ENCODE measurements at places on chromosomes 7 and 10.

- no peak for DNase-seq
Measured at GRCh38 chr10:132109341-132110110, 43.8 kb downstream of the JAKMIP3 start.

DNA sequence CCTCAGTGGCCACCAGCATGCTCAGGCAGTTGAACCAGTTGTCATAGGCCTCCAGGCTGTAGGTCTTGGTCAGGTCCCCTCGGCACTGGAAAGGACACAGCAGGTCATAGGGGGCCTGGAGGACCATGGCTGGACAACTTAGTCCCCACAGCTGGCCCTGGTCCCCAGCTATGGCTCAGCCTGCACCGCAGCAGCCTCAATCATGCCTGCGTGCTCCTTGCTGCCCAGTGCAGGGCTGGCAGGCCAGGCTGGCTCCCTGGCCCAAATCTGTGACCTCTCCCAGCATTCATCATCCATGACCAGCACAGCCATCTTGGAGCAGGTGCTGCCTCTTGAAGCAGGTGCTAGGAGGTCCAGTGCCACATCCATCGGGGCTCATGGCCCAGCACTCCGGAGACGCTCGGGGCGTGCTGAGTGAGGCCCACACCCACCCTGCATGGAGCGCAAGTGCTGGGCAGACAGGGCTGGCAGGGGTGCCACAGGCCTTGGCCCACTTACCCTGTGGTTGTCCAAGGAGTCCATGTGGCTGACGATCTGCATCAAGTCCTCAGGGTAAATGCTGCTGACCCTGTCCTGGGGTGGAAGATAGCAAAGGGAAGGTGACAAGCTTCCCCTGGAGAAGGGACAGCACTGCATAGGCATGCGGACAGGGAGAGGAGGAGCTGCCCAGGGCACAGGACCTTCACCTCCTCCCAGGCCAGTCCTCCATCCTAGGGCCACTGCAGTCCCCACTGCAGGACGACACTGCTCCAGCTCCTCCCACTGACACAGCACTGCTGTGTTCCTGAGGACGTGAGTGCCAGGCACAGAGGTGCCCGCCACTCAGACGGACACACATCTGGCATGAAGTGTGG lies 61.7 kb downstream of the CSGALNACT2 start:
- no peak for DNase-seq

DNA sequence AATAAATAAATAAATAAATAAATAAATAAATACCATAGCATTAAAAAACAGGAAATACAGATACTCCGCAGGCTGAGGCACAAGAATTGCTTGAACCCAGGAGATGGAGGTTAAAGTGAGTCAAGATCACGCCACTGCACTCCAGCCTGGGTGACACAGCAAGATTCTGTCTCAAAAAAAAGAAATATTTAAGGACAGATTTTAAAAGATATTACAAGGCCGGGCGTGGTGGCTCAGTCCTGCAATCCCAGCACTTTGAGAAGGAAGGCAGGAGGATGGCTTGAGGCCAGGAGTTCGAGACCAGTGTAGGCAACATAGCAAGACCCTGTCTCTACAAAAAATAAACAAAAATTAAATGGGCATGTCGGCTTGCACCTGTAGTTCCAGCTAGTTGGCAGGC lies 17.5 kb upstream of the SNX8 start:
- DNase-seq, result no peak

DNA sequence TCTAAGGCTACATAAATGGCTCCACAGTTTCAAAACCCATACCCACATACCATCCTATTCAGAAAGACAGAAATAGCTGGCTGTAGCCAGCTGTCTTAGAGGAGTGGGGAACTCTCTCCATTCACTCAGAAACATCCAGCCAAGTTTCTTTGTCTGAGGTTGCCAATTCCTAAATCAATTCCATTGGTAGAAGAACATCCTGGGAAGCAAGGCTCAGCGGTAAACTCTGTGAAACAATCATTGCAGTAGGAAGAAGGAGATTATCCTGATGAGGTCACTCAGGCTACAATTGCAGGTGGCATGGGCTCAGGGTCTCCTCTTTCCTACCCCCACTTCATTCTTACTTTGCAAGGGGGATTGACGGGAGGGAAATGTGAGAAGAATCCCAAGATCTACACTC lies 154.0 kb downstream of the ETV1 start:
- no peak for DNase-seq

DNA sequence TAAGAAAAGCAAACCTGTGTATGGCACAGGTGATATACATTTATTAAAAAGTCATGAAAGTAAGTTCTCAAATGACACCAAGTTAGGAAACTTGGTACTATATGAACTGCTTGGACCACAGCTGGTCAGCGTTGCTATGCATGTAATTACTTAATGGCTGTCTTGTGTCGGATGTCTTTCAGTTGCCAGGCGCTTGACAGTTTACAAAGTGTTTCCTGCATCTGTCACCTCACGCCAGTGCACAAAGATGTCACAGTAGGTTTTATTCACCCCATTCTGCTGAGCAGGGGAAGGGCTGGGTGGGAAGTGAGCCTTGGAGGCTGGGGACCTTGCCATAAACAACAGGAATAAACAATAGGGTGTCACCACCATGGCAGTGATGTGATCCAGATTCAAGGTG lies 35.8 kb downstream of the ADAM12 start:
- DNase-seq, result no peak

- DNase-seq, result no peak
Measured at GRCh38 chr7:150973571-150974451, 4.3 kb downstream of the KCNH2 start.

DNA sequence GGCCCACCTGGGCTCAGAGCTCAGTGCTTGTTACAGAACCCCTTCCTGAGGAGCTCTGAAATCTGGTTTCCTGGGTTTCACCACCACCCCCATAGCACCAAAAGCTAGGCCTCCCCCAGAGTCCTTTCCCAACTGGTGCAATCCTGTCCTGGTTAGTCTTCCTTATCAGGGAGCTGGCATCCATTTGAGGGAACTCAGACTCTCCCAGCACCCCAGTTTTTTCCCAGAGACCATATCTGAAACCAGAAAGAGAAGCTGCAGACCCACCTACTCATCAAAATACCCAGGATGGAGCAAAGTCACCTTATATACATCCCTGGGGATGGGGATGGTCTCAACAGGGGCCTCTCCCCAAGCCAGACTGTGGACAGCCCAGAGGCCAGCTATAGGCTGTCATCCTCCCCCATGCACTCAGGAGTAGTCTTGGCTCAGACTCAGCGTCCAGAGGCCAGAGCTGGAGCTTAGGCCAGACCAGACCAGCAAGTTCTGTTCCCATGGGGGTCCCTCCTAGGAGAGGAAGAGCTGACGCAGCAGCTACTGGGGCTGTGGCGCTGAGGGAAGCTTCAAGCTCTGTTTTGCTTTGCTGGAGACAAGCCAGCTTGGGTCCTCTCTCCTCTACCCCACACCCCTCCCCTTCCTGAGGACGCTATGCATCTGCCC lies 3.0 kb downstream of the TBATA start:
- no peak for DNase-seq

GRCh38 chr10:98340261-98340939 lies 72.4 kb upstream of the LOXL4 start:
- DNase-seq, result no peak

DNA sequence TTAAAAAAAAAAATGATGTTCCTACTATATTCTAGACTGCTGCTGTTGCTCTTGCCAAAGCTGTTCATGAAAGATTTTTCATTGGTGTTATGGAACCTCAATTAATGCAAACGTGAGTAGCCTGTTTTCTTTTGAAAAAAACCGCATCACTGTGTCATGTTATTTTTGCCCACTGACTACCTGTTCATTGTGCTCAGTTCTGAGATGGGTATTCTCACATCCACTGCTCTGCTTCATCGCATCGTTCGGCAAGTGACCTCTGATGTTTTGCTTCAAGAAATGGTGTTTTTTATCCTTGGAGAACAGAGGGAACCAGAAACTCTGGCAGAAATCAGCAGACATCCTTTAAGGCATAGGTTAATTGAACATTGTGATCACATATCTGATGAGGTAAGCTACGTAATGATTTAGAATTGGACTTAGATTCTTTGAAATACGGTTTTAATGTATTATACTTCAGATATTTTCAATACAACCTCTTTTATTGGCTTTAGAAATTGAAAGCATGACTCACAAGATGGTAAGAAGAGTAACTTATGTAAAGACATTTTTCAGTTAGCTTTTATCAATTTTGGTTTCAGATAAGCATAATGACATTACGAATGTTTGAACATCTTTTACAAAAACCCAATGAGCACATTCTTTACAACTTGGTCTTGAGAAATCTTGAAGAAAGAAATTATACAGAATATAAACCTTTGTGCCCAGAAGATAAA lies 24.6 kb downstream of the FHIP2A start:
- DNase-seq, result no peak

- no peak for DNase-seq
Measured at GRCh38 chr10:62463364-62463763, 89.2 kb downstream of the ZNF365 start.

- DNase-seq, result no peak
Measured at GRCh38 chr7:40757109-40757508, 622.3 kb downstream of the SUGCT start.

DNA sequence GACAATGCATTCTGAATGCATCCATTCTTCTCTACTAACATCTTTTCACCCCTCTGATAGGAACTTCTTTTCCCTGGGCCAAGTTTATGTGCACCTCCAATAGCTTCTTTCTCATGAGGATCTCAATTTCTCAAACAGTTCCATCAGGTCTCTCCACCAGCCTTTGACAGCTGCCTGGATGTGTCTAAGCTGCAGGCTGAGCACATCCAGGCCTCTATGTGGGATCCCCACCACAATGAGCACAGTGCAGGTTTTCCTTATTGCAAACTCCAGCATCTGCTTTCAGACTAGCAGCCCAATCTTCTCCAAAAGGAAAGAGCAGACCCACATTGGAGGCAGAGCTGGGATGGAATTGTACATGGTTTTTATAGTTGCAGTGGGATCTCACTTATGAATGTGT lies 145.3 kb upstream of the TBX20 start:
- DNase-seq, result no peak

GRCh38 chr7:89966067-89966664 lies 188.1 kb upstream of the STEAP1 start:
- DNase-seq, result no peak

DNA sequence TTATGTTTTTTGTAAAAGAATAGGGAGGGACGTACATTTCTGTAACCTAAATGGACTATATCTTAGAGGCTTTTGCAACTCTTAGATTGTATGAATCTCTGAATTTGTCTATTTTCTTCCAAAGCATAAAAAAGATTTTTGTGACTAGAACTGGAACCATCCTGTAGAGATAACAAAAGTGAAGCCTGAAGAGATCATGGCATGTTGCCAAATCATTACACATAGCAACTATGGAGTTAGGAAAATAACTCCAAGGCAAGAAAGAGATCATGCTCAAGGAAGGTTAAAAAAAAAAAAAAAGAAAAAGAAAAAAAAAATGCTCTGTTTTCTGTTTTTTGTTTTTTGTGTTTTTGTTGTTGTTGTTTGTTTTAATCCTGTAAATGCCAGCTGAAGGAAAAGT lies 567.7 kb upstream of the ZWINT start:
- no peak for DNase-seq

DNA sequence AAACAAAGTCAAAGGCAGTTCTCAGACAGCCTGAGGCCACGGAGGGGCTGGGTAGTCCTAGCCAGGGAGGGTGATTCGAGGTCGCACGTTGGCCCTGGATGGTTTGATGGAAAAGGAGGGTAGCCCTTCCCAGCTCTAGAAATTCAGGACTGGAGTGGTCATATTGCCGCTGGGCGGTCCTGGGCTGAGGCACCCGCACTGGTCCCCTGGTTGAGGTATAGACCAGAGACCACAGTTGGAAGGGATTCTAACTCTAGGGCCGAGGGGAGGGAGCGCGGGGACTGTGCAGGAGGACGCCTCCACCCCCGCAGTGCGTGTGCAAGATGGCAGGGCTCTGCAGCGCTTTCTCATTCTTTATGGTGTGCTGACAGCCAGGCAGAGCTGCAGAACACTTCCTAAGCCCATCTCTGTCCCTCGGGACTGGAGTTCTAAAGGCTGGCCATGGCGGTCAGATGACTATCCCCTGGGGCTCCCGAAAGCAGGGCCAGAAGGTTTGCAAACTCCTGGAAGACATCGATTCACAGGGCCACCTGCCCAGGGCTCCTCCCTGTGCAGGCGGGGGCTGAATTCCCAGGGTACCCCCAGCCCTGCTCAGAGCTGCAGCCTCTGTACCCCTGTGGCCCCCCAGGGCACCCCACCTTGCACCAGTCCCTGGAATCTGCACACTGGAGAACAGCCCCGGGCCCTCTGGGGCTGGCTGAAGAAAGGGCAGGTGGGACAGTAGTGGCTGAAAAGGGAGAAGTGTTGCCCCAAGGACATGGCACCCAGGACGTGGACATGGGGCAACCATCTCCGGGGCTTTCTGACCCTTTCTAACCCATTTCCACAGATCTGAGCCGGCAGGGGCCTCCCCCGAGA lies 51.0 kb upstream of the ELN start:
- DNase-seq, result no peak

DNA sequence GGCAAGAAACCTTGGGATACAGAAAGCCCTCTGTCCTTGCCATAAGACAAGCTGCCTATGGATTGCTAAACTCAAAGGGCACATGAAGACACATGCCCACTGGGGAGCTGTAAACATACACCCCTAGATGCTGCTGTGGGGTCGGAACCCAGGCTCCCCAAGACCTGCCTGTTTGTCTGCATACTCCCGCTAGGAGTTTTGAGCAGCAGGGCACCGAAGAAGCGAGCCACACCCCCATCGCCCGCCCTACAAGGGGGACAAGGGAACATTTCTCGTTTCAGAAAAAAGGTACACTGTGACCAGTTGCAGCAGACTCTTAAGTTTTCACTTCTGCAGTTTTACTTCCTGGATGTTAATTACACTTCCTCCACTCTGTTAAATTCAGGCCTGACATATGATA lies 680.2 kb upstream of the GHITM start:
- DNase-seq, result no peak

DNA sequence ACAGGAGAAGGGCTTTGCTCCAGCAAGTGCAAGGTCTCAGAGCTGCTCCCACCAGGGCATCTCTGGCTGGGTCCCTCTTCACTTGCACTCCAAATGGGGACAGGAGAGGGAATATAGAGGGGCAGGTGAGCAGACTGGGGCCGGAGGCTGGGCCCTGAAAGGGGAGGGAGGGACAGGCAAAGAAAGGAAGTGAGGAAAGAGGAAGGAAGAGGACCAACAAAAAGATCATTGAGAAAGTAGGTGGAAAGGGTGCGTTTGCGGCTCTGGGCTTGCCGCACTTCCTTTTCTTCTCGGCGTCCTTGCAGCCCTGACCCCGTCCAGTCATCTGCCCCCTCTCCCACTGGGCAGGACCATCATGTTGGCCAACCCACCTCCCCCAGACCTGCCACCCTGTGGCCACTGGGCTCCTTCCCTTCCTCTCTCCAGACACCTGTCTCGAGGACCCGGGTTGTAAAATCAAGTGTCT lies 14.0 kb downstream of the ITPRIP start:
- DNase-seq, result no peak

DNA sequence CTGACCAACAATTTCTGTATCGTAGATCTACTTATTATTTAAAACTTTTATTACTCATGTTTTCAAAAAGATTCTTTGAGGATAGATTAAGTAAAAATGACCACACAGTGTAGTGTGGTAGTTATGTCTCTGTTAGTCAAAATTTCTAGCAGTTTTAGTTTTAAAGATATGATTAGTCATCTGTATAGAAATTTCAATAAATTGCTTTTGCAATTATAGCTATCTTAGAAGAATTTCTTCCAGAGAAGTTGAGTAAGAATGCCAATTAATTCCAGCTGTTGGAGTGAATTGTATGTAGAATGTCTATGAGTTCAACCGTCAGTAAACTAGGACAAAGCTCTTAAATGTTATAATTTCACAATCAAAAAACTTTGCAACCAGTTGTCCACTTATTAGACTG lies 229.7 kb downstream of the CDK14 start:
- no peak for DNase-seq

GRCh38 chr10:121695731-121696464 lies 97.7 kb upstream of the FGFR2 start:
- DNase-seq, result no peak

- no peak for DNase-seq
Measured at GRCh38 chr10:124550293-124551034, 88.8 kb downstream of the LHPP start.

All from activated CD4-positive, alpha-beta T cell treated with anti-CD3 and anti-CD28 coated beads for 24 hours (primary cell).